NCI-H2081 (cell line): ENCODE measurements at places on chromosomes 11 and 22.

DNA sequence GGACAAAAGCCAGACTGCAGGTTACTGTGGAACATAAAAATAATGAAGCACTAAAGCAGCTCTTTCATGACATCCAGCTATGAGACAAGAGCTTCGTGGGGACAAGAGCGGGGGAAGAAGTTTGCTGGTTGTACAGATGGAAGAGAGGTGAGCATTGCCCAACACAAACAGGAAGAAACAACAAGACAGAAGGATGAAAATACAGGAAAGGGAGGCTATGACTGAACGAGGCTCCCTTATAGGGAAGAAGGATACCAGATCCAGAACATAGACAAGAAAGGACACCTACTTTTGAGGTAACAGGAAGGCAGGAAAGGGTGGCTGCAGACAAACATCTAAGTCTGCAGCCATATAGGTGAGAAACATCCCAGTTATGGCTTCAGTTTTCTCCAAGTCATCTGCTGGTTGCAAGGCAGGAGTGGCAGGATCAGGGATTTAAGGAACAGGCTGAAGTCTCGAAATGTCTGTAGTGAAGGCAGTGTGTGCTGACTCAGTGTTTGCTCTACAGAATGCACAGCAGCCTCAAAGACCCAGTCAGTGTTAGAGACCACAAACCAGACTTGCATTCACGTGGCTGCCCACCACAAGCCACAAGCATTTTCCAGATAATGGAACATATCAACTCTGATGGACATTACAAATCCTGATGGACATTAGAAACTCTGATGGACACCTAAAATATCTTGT is 1.9 kb downstream of the CLTCL1 start:
- no peak for DNase-seq

- no peak for DNase-seq
These were observed 3.7 kb upstream of the TMEM109 start for GRCh38 chr11:60910281-60910687.

DNA sequence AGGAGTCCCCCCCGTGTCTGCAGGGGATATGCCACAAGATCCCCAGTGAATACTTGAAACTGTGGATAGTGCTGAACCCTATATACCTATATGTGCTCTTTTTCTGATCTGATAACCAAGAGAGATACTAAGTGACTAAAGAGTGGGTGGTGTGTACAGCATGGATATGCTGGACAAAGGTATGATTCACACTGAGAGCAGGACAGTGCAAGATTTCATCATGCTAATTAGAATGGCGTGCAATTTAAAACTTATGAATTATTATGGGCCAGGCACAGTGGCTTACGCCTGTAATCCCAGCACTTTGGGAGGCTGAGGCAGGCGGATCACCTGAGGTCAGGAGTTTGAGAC is 90.2 kb upstream of the ALKBH3 start:
- no peak for DNase-seq

DNA sequence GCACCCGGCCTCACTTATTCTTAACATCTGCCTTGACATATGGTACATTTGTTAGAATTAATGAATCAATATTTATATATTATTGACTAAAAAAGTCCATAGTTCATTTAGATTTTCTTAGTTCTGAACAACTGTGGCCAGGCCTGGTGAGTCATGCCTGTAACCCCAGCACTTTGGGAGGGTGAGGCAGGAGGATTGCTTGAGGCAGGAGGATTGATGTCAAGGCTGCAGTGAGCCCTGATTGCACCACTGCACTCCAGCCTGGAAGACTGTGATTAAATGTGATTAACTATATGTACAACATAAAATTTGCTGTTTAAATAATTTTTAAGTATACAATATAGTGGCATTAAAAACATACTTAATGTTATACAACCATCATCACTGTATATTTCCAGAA is 5.6 kb downstream of the UVRAG start:
- no peak for DNase-seq

GRCh38 chr22:47634347-47634746 is 871.9 kb downstream of the TBC1D22A start:
- DNase-seq = no peak

DNA sequence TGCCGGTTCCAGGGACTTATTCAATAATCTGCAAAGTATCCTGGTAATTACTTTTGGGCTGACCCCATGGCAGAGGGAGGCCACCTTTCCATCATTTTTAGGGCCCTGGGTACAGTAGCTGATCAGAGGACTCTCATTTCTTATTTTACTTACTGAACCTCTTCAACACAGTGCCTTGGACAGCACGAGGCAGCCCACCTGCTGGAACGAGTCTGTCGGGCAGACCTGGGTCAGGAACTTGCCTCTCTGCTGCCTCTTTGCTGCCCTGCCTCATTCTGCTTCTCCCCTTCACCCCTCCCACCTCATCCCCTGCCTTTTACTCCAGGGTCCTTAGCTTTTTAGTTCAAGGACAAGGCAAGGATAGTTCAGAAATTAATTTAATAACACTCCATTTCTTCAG is 204.5 kb downstream of the CSNK2A3 start:
- no peak for DNase-seq

DNA sequence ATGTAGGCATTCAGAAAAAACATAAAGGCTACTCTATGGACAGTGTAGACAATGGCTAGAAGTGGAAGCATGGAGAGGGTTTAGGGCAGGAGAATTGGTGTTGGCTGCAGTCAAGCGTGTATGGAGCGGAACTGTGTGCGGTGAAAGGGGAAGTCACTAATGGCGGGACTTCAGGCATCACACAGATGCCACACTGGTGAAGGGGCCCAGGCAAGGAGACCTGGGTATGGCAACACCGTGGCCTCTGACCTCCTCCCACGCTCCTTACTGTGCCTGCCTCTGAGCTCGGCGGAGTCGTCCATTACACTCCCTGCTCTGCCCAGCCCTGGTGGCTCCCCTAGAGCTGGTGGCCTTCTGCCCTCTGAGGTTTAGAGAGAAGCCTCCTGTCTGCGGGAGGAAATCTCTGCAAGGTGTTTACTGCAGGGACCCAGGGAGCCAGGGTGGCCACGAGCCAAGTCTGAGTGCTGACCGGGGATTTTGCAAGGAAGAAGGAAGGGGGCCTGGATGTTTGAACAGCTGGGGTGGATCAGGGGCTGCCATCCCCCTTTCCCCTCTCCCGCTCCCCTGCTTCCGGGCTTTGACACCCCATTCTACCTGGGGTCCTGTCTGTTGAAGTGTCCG is 75.1 kb upstream of the TSPAN18 start:
- no peak for DNase-seq
